T follicular helper cell (primary cell): ENCODE measurements at places on chromosomes 4 and X.
A peak's percentile ranks its signal among the peaks of the same experiment; 100 is the strongest.

DNA sequence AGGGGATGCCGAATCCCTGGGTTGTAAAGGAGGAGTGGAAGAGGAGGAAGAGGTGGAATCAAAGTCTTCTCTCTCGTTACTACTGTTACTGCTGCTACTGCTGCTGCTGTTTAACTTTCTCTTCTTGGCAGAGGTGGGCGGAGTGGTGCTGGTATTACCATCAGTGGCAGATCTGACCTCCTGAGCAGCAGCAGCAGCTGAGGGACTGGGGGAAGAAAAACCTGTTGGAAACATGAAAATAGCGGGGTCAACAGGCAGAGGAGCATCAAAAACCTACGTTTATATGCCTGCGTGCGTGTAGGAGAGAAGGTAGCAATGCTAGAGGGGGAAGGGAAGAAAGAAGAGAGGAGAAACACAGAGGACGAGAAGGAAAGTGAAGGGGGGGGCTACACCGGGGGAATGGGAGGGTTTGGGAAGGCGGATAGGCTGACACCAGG is 339 bp downstream of the CUL4B start:
- DNase-seq = peak; percentile 7

GRCh38 chrX:107625739-107626138 is 2.6 kb upstream of the PRPS1 start:
- no peak for DNase-seq

- DNase-seq = no peak
Measured at GRCh38 chr4:73919691-73920090, 50.5 kb downstream of the CXCL1 start.

GRCh38 chrX:5015451-5015850 is 1213.2 kb downstream of the NLGN4X start:
- DNase-seq = no peak

- no peak for DNase-seq
Measured at GRCh38 chr4:24794916-24795665, at the start of gene SOD3. Gene SOD3, plus strand, starts transcription at chr4:24795573. Its CDS starts 3,949 bp downstream, at chr4:24799522.

- no peak for DNase-seq
Measured at GRCh38 chr4:184417802-184418511, 56.4 kb downstream of the IRF2 start.

GRCh38 chr4:8303485-8304281 is 34.1 kb downstream of the HTRA3 start:
- no peak for DNase-seq

DNA sequence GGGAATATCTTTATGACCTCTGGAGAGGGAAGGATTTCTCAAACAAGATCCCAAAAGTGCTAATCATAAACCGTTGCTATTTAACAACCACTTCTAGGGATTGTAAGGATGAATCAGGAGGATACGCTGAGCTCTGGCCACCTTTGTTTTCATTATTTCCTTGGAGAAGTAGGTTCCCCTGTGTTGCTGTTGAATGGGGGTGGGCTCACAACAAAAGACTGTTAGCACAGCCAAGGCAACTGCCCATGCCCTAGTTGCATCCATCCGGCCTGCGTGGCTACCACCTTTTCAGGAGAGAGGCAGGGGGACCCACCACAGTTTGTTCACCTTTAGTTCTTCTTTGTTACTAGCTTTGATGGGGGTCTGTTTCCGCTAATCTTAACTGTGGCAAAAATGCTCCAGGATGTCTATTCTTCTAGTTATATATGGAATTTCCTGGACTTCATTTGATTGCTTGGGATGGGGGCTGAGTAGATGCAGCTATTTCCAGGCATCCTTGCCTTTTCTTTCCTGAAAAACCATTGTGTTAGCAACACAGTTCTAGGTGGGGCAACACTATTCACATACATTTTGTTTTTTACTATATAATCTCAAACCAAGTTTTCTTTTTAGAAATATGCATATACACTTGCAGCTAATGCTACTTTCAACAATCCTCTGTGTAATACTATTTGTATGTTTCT is 95.4 kb downstream of the KDR start:
- no peak for DNase-seq

- DNase-seq = no peak
Measured at GRCh38 chr4:83561381-83561780, 25.5 kb downstream of the GPAT3 start.

GRCh38 chr4:122702939-122703338 is 29.6 kb upstream of the BBS12 start:
- no peak for DNase-seq

DNA sequence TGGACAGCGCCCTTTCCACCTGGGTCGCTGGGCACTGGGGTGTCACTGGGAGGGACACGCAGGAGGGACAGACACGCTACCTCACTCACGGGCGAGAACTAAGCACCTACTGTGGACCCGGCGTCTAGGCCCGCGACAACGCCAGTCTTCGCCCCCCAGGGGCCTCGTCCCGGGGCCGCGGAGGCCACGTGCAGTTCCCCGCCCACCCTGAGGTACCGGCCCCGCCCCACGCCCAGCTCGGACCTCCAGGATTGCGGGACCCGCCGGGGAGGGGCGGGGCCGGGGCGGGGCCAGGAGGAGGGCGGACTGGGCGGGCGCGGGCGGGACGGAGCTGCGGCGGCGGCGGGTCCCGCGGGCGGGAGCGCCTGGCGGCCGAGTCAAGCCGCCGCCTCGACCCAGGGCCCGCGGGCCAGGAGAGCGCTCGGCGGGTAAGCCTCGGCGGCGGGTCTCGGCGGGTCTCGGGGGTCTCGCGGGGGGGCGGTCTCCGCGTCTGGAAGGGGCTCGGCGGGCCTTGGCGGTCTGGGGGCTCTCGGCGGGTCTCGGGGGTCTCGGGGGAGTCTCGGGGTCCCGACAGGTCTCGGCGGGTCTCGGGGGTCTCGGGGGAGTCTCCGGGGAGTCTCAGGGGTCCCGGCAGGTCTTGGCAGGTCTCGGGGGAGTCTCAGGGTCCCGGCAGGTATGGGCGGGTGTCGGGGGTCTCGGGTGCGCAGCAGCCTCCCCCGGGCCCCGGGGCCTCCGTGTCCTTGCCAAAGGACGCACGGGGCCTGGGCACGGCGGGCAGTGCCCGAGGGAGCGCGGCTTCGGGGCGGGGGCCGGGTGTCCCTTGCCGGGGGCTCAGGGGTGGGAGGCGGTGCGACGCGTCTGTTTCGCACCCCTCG is at the start of gene SH3BP2:
Gene SH3BP2 (plus strand): TSS at position 375 of the 875 bp plus-strand sequence. CDS start 27,533 bp downstream, outside the sequence.
- DNase-seq = peak; percentile 53

DNA sequence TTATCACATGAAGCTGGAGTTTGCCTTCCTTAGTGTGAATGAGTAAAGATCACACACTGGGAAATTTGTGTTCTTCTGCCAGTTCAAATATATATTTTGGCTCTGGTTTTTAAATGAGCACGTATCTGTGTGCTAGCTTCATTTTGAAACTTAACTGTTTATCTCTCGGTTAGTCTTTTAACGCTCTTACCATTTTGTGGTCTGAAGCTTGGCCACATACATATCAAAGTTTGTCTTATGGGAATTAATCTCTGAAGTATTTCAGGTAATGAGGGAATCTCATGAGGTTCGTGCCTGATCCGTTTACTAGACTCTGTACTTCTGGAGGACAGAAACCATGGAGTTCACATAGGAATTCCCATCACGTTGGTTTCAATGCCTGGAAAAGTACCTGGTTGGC is 13.8 kb downstream of the ATP10D start:
- DNase-seq = no peak
